Right cardiac atrium (tissue), 5 donors: ENCODE measurements at places on chromosomes 5 and 9. TPM values are rescaled to one million over a fixed set of nuclear protein-coding genes. Genes with fewer than 3 reads are reported as not detected.
A peak's percentile ranks its signal among the peaks of the same experiment; 100 is the strongest.

Gene SLC6A7
- not detected for total RNA-seq

Gene ENC1
- 5.7 TPM for total RNA-seq

Gene FAM114A2
- total RNA-seq = 28.9 TPM

Gene FAM120AOS
- 38.2 TPM for total RNA-seq

Gene ADAM19
- 25.0 TPM for total RNA-seq

Gene PCDHGA12
- total RNA-seq = 4.8 TPM

Gene SPATA31C1
- not detected for total RNA-seq

Gene HAPLN1
- 1.0 TPM for total RNA-seq

Gene CTSV
- 0.14 TPM for total RNA-seq

Gene MSX2
- total RNA-seq = 2.6 TPM

Gene NR5A1
- total RNA-seq = not detected

Gene IRX2
- total RNA-seq = not detected

Gene CNTFR
- total RNA-seq = 51.5 TPM

Gene TXNDC8
- total RNA-seq = not detected

Gene BAAT
- total RNA-seq = 0.24 TPM

Gene NR3C1
- total RNA-seq = 49.9 TPM

Gene BSPRY
- 2.0 TPM for total RNA-seq

DNA sequence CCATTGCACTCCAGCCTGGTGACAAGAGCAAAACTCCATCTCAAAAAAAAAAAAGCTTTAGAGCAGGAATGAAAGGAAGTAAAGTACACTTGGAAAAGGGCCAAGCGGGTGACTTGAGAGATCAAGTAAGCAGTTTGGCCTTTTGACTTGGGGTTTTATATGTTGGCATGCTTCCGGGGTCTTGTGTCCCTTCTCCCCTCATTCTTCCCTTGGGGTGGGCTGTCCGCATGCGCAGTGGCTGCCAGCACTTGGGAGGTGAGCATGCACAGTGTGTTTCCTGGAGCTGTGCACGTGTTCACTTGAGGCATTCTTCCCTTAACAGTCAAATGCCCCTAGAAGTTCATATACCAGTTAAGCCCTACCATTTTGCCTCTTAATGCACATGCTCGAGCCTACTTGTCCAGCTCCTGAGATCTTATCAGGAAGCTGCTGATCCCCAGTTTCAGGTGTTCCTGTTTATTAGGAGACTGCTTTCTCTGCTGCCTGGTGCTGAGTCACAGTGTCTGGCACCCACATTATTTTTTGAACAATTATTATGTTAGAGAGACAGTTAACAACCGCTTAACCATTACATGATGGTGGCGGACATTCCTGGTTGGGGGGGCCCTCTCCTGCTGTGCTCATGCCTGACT, 32.6 kb upstream of the PRRC2B start:
- DNase-seq = no peak

GRCh38 chr9:128870128-128870940, 11.4 kb downstream of the KYAT1 start:
- no peak for DNase-seq

DNA sequence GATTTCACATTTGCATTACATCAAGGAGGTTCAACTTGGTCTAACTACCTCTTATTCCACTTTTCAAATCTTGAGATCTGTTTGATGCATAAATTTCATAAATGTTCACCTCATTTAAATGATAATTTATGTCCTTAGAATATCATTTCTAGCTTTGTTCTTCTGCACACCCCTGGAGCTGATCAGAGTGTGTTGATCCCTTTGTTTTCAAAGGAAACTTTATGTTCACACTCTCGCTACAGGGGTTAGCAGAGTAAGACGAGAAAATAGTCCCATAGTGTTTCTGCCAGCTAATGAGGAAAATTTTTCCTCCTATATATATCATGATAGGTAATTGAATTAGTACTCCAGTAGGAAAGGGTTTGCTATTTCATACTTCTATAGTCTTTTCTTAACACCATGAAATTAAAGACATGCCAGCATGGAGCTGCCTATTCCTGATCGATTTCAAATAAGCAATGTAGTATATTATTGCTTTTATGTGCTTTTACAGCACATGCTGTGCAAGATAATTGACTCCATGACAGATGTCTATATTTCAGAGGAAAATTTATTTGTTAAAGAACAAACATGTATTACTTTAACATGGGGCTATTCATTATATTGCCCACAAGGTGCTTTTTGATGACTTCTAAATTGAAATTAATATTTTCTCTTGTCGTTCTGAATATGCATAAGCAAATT, 4.8 kb upstream of the PAM start:
- DNase-seq = no peak

DNA sequence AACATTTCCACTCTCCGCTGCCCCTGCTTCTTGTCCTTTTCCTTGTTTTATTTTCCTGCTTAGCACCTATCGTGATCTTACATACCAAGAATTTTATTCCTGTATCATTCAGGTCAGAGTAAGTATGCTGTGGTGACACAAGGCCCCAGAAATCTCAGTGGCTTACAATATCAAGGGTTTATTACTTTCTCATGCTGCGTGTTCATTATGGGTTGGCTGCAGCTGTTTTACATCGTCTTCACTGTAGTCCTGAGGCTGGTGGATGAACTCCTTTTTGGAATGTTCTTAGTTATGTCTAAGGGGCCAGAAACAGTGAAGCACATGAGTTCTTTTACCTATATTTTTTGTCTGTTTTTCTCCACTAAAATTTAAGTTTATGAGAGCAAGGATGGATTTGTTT, 51.2 kb downstream of the FCHO2 start:
- no peak for DNase-seq

GRCh38 chr9:77595426-77596095, 52.6 kb downstream of the GNA14 start:
- DNase-seq = no peak

DNA sequence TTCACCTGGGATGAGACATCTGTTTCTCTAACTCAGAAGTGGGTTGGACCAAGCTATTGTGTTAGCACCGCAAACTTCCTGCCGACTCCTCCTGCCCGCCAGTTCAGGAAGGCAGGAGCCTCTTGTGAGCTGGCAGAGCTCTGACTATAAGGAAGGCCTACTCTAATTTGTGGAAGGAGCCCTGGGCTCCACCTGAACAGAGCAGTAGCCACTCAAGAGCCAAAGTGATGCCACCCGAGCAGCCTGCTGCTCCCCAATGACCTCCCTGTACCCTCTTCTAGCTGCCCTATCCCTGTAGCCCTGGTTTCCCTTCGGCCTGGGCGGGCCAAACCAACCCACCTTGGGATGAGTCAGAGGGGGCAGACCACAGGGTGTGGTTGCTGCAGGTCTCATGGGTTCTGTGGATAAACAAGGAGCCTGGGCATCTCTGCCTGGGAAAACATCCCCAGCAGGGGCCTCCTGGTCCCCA, 81.6 kb downstream of the PSD2 start:
- no peak for DNase-seq

DNA sequence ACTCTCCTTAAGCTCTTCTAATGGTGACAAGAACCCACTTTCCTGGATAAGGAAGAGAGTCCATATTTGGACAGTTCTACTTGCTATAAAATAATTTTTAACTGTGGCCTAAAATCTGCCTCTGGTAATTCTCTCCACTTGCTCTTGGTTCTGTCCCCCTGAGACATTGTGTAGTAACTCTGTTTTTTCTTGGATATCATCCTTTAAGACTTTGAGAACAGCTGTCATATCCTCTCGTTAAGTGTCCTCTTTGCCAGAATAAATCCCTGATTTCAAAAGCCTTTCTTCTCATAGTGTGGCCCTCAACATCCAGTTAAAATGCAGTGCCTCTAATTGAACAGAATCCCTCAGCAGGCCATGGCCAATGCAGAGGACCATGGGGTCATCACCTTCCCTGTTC, 101.5 kb downstream of the ARHGEF28 start:
- no peak for DNase-seq

- no peak for DNase-seq
These were observed 6.0 kb downstream of the DENND1A start for GRCh38 chr9:123923884-123924283.

DNA sequence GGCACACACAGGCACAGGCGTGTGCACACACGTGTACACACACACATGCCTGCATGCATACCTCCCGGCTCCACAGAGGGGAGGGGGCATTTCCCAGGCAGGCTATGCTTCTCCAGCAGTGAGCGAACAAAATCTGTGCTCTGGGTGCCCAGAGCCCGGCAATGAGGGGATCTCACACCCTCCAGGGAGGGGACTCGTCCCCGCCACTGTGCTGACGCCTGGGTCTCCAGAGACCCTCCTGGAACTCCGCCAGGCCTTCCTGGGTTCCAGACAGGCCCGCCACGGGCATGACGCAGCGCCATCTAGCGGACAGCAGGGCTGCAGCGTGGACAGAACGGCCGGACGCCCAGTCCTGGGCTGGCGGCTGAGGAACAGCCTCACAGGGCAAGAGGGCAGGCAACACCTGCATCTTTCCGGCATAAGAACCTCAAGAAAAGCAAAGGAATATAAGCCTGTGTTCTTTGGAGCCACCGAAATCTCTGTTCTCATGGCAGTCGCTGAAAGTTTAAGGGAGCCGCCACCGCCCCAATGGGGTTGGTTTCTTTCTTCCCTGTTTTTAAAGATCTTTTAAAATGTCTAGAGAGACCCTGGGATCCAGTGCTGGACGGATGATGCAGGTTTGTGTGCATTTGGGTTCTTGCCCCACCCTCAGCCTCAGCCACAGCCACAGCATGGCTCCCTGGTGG, 135.6 kb upstream of the PPP1R26 start:
- DNase-seq = peak; percentile 92

GRCh38 chr5:19172926-19173470, 815.0 kb downstream of the CDH18 start:
- no peak for DNase-seq

DNA sequence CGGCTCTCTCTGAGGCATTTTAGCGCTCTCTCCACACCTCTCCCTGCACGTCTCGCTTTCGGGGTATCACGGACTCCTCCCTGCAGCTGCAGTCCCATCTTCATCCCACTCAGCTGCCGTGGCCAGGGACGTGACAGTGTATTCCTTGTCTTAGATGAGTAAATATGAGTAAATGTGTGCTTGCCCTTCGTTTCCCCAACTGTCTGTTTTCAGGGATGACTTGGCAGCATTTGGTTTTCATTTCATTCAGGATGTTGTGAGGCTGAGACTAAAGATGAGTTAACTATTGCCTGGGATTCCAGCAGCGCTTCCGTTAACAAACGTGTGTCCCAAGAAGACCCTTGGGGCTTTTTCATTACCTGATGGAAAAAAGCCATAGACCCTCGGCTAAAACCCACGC, 29.5 kb downstream of the GDNF start:
- no peak for DNase-seq

DNA sequence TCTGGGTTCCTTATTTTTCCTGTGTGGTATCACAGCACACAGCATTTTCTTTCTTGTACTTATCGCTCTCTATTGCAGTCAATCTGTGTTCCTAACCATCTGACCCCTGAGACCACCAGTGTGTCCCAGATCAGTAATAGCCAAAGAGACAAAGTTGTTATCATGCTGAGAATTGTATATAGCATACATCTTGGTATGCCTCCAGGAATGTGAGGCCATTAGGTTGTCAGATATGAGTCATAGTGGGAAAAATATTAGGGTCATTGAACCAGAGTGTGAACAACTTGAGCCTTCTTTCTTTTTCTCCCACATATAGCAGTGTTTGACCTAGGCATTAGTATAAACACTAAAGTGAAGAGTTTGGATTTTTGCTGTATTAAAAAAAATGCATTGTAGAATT, 106.3 kb downstream of the NDUFAF2 start:
- no peak for DNase-seq

GRCh38 chr5:2005101-2006041, 122.6 kb upstream of the IRX4 start:
- no peak for DNase-seq

DNA sequence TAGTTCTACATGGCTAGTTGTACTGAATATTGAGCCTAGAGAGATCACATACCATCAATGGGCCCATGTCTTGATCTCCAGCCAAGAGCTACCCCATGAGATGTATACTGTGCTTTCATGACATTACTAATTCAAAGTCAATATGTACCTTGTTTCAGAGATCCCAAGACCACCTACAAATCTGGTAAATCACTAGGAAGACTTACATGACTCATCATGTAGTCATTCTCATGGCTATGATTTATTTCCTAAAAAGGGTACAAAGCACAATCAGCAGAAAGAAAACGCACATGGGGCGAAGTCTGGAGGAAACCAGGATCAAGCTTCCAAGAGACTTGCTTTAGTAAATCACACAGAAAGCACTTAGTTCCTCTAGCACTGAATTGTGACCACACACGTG, 103.0 kb downstream of the PCSK5 start:
- no peak for DNase-seq

GRCh38 chr9:116592970-116593369, 94.1 kb upstream of the TRIM32 start:
- DNase-seq = no peak

DNA sequence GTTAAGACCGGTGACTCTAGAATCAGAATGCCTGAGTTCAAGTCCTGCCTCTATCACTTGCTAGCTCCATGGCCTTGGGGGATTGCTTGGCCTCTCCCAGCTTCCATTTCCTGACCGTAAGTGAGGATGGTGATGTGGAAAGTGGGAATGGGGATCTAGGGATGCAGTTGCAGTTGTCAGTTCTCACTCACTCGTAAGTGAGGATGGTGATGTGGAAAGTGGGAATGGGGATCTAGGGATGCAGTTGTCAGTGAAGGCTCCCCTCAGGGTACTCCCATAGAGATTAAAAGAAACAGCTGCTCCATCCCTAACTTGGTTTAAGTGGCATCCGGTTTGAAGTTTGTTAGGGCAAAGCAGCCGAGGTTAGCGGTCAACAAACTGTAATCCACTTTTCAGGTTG, 3.0 kb upstream of the IL9 start:
- DNase-seq = no peak

GRCh38 chr9:75156858-75157257, 68.5 kb downstream of the OSTF1 start:
- DNase-seq = no peak

DNA sequence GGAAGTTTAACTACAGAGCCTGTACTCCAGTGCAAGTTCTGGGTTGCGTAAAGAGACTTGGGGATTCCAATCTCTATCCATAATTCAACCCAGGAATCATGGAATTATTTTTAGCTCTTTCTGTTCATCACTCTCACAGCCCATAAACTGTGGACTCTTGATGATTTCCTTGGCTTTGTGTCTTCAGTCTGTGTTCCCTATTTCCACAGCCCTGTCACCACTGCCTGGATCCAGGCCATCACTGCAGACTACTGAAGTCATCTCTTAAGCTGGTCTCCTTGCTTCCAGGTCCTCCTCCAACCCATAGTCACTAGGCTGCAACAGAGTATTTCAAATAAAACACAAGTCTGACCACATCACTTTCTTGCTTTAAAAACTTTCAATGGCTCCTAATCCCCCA, 211.7 kb downstream of the PLK2 start:
- no peak for DNase-seq

DNA sequence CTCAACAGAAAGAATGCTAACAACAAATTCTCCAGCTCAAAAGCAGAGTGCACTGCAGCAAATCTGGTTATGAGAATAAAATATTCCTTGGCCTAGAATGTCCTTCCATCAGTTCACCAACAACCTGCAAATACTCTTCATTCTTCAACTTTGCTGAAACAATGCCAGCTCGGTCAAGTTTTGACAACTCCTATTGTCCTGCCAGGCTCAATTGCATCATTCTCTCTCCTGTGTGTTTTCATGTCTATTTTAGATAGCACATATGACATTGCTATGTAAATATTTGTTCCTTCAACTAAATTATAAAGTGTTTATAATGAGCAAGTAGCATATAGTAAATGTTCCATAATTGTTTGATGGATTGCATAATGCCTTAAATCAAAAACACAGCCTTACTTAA, 463.8 kb downstream of the TLE1 start:
- no peak for DNase-seq

GRCh38 chr5:66440202-66440680, 156.0 kb upstream of the MAST4 start:
- DNase-seq = peak; percentile 37

- DNase-seq = no peak
These were observed 587.4 kb downstream of the PRELID2 start for GRCh38 chr5:145247745-145248040.

- no peak for DNase-seq
These were observed 1029.9 kb upstream of the WWC1 start for GRCh38 chr5:167261309-167262100.
